Left ventricle myocardium superior (tissue), 1 donor: ENCODE measurements at places on chromosomes 6 and 20. TPM values are rescaled to one million over a fixed set of nuclear protein-coding genes. Genes with fewer than 3 reads are reported as not detected.

- DNase-seq = no peak
These were observed 4.9 kb downstream of the TAP2 start for GRCh38 chr6:32833664-32834063.

OOEP gene
- 0.45 TPM for total RNA-seq

C6orf141 gene
- 0.32 TPM for total RNA-seq

DNA sequence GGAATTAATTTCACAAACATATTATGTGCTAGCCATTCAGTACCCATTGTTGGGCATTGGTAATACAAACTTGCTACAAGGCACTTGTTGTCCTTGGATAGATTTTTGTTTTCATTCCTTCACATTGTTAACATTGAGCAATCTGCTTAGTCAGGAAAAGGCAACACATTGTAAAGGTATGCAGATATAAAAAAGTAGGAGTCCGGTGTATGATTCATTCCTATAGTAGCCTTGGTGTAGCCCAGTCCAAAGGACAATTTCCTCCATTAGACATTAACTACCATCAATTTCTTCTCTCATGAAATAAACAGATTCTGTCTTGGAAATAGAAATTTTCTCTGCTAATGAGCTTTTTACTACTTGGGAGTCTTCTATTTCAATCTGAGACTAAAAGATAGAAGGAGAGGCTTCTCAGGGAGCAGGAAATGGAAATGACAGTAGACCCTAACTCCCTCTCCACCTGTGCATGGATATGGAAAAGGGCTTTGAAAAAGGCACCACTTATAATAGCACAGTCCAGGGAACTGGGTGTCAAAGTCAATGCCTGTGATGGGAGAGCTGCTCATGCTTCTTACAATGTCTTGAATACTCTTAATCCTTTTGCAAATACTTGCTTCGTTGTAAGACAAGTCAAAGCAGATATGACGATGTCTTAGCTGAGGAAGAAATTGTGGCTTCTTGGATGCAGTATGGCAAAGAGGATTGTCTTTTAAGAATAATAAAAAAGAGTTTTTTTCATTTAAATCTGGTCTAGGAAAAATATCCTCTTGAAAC is 369.4 kb upstream of the CITED2 start:
- DNase-seq = no peak

TNXB gene
- total RNA-seq = 64.1 TPM

DNA sequence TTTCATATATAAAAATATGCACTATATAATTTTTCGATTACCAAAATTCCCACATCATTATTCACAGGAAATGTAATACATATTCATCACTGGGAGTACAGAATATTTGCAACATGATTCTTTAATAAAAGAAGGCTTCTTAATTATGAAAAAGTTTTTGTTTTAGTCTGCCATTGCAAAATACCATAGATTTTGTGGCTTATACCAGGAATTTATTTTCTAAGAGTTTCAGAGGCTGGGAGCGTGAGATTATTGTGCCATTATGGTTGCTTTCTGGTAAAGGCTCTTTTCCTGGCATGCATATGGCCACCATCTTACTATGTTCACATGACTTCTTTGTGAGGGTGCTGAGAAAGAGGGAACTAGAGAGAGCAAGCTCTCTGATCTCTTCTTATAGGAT is 306.9 kb upstream of the ADGRB3 start:
- DNase-seq = no peak

- DNase-seq = no peak
These were observed 65.1 kb upstream of the STX16 start for GRCh38 chr20:58585753-58586540.

TFAP2A gene
- total RNA-seq = 0.97 TPM
